Epithelial cell of esophagus (primary cell): ENCODE measurements at places on chromosomes 2 and 18.
A peak's percentile ranks its signal among the peaks of the same experiment; 100 is the strongest.

DNA sequence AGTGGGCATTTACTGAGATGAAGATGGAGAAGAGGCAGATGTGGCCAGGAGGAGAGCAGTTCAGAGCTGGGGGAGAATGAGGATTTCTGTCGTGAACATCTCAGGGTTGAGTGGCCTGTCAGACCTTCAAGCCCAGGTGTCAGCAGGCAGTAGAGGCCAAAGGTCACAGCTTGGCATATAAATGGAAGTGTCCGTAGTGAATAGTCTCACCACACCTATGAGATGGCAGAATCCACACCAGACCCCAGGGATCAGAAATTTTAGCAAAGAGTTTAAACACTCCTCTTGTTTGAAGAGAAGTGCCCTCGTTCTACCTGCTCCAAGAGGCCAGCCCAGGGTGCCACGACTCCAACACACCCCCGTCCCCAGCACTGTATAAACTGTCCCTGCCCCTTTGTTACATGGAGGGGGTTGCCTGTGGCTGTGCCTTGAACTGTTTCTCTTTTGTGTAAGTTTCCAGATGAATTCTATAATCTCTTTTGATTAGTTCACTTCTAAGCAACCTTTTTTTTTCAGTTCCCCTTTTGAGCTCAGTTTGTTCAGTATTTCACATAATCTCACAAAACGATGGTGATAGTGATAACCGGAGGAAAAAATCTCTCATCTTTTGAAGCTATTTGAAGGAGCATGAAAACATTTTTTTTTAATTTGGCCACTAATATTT is 69.0 kb upstream of the TTC39C start:
- no peak for DNase-seq

DNA sequence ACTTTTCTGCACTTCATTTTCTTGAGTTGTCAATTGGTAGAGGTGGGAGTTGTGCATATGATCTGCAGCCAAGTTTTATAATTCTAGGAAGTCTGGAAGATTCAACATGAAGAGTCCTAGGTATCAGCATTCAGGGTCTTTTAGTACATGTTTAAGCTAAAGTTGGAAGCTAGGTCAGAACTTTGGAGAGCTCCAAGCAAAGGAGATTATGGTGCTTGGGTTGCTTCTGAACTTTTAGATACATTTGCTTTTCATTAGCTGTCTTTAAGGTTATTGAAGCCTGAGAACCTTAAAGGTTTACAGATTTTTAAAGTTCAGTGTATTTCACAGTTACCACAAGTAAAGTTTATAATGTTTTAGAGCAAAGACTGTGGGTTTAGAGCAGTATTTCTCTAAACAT is 85.5 kb downstream of the EPC2 start:
- no peak for DNase-seq

- DNase-seq = no peak
Measured at GRCh38 chr2:189088591-189089205, 90.9 kb downstream of the COL5A2 start.

DNA sequence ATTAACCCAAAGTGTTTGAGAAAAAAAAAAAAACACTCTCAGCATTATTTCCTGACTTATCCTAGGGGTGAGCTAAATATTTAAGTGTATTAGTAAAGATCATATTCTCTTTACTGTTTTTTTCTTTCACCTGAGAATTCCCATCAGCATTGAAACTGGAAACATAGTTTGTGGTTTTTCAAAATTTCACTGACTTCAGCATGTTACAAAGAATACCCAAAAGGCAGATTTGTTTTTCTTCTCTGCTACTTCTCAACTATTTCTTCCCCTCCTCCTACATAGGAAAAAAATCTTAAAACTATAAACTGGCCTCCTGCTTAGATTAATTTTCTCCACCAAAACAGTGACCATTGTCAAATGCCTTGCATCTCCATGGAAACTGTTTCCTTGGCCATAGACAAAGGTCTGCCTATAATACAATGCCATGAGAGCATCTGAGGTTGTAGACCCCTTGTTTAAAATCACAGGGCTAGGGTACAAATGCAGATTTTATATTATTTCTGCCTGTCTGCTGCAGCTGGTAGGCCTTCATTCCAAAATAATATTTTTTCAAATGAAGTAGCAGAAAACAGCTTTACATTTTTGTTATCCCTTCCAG is 179.7 kb upstream of the GALNT5 start:
- DNase-seq = no peak

GRCh38 chr18:60746919-60747318 is 374.3 kb upstream of the MC4R start:
- DNase-seq = no peak

DNA sequence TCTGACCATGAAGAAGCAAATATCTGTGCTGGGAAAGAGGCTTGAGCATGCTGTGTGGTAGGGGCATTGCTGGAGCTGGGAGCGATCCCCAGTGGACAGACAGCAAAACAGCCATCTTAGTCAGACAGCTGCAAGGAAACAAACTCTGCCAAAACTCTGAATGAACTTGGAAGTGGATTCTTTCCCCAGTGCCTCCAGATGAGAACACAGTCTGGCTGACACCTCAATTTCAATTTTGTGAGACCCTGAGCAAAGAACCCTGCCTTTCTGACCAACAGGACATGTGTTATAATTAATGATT is 23.2 kb upstream of the FAP start:
- no peak for DNase-seq

- DNase-seq = peak; percentile 71
Measured at GRCh38 chr2:55718165-55719008, 24.7 kb upstream of the PNPT1 start.

DNA sequence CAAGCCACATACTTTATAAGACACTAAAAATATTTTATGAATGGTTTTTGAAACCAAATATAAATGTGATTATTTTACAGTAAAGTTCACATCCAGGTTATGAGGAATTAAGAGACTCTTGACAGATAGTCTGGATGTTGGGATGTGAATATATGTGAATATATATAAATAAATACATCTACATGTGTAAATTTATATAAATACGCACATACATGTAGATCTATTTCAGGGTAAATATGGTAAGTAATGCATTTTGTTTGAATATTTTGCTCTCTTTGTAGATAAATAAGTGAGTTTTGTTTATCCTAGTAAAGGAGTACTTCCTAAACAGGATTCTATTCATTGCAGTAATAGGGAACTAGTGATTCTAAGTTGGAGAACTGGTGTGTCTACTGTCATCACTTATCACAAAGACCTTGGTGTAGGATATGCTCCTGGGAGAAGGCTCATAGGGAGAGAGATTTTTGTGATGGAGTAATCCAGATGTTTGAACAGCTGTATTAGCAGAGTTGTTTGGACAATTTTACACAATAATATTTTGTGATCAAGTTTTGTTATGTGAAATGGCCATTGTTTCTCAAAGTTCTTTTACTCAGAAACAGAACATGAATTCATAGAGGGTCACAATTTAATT is 60.2 kb upstream of the NT5C1B start:
- DNase-seq = no peak

GRCh38 chr2:26410764-26411243 is 9.1 kb downstream of the DRC1 start:
- no peak for DNase-seq

DNA sequence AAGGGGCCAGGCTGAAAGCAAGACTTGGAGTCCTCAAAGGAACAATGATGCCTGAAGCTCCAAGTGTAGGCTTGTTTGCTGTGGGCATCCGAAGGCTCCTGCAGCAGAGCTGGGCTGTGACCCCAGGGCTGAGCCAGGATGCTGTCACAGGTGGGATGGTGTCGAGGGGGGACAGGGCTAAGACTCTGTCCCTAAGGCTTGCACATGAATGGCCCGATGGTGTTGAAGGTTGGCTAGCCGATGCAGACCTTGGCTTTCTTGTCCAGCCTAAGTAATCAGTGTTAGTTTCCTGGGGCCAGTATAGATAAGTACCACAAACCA is 251.0 kb downstream of the NDUFA10 start:
- no peak for DNase-seq

DNA sequence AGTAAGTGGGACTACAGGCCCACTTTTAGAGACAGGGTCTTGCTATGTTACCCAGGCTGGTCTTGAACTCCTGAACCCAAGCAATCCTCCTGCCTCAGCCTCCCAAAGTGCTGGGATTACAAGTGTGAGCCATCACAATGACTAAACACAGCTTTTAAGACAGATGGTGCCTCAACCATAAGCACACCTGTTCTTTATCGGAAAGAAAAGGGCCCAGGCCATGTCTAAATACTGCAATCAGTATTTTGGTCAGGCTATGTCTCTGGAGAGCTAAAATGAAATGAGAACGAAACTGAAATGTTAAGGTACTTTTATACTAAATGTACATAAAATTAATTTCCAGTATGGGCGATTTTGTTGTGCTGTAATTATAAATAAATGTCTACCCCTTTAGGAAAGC is 69.5 kb upstream of the SPTBN1 start:
- no peak for DNase-seq

- no peak for DNase-seq
Measured at GRCh38 chr2:217908544-217908943, 94.3 kb downstream of the TNS1 start.

DNA sequence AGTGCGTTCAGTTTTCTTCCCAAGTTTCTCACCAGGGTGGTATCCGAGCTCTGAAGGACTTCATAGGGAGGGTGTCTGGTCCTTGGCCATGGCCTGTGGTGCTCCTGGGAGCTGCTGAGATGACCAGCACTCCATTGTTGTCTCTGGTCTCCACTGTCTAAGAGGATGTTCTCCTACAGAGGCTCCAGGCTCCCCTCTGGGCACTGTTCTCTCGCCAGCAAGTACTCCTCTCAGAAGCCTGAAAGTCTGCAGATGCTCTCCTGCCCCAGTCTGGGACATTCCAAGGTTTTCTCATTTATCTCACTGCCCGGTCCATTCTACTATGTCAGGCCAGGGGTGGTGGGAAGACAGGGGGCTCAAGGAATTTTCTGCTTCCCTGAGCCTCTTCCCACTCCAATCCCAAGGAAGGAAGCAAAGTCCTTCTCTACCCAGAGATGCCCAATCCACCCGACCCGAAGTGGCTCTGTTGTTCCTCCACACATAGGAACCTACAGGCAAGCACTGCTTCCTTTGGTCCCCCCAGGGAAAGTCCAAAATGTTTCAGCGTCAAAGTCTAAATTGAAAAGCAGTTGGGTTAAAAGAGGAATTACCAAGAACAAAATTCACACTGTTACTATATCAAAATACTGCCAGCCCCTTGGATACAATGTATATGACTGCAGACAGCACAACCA is 110.5 kb downstream of the GYPC start:
- DNase-seq = no peak

GRCh38 chr2:236894791-236895190 is 190.9 kb upstream of the COPS8 start:
- DNase-seq = no peak
